Glutamatergic neuron (in vitro differentiated cells): ENCODE measurements at places on chromosomes 3 and 15. TPM values are rescaled to one million over a fixed set of nuclear protein-coding genes. Genes with fewer than 3 reads are reported as not detected.

GRCh38 chr15:76714950-76715349 is 190.2 kb downstream of the SCAPER start:
- DNase-seq: no peak

DNA sequence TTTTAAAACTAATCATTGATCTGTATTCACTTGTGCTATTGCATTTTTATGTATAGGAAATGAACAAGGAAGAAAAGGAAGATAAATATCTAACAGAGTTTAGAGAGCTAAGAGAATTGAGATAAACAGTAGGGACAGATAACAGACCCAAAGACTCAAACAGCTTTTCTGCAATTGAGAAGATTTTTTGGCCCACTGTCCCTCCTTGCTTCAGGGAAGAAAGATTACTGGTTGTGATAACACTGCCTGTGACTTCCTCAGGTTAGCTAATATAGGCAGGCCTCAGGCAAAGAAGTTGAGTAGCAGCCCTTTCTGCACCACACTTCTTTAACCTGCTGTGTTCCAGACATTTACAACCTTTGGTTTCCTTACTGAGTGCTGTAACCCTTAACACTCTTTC is 2.7 kb upstream of the COX17 start:
- DNase-seq: no peak

GRCh38 chr3:56595975-56596840 is 39.2 kb downstream of the CCDC66 start:
- DNase-seq: no peak

The ZMAT3 gene
- 14.0 TPM for total RNA-seq
